Fibroblast of pulmonary artery (primary cell): ENCODE measurements at places on chromosomes 6 and 20.

DNA sequence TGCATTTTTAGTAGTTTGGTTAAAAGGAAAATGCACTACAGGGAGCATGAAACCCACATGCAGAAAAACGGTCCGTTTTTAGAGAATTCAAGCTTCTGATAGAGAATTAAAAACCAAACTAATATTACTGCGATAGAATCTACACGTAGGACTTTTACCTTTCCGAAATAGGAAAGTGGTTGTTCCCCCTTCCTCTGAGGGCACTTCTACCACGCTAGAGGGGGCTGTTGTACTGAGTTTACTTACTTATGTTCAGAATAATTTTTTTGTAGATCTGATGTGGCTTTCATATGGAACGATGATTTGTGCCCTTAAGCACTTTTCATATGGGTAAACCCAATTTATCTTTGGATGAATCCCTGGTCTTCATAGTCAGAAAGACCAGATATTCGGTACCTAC lies 264.3 kb upstream of the PLN start:
- peak; percentile 80 for DNase-seq

DNA sequence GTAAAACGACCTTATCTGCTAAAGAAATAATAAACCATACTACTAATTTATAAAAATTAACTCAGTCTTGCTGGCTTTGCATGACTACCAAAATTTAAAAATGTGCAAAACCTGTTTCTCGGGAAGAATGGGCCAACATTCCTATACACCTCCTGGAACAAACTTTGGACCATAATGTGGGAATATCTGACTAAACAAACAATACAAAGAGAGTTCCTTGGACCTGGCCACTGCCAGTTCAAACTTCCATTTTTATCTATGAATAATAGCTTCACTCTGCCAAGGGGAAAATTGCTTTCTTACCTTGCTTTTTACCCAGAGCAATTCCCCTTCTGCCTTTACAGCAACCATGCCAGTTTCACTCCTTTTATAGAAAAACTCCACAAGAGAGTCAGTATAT lies 38.7 kb upstream of the POU5F1 start:
- DNase-seq, result no peak

GRCh38 chr20:62549029-62549428 lies 73.2 kb upstream of the GATA5 start:
- DNase-seq, result no peak

GRCh38 chr6:106220485-106220884 lies 105.1 kb downstream of the ATG5 start:
- no peak for DNase-seq

DNA sequence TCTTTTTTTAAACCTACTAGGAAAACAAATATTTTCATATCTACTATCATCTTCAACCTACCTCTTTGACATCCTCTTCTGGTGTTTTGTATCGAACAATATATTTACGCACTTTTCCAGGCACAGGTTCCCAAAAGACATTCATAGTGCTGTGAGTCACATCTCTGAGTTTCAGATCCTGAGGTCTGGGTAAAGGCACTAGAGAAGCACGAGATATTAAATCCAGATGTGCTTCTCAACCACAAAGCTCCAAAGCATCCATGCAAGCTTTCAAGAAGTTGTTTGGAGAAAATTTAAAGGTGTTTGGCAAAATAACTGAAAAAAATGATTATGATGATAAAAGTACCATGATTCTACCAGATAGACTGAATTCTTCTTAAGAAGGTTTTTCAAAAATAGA lies 62.7 kb downstream of the COL12A1 start:
- peak; percentile 38 for DNase-seq

- DNase-seq, result no peak
Observed at GRCh38 chr20:3406481-3407039, 909 bp downstream of the DNAAF9 start.

GRCh38 chr6:19434065-19434464 lies 403.1 kb upstream of the ID4 start:
- no peak for DNase-seq

GRCh38 chr20:60903325-60903971 lies 348.6 kb upstream of the CDH4 start:
- no peak for DNase-seq

DNA sequence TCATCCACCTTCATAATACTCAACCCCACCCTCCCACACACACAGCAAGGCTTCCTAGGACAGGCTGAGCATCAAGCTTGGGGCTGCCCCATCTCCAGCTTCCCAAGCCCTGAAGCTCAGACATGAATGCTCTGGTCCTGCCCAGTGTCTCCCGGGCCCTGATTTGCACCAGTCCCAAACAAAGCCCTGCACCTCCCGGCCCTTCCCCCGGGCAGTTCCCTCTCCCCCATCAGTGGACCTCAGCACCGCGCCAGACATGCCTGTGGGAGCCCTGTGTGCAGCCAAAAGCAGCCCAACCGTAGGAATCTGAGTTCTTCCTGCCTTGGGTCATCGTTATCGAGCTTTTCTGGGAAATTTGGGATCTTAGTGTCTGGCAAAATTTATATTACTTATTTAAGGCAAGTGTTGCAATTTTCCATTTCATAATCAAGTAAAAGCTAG lies 63.5 kb downstream of the THBS2 start:
- DNase-seq, result peak; percentile 98

DNA sequence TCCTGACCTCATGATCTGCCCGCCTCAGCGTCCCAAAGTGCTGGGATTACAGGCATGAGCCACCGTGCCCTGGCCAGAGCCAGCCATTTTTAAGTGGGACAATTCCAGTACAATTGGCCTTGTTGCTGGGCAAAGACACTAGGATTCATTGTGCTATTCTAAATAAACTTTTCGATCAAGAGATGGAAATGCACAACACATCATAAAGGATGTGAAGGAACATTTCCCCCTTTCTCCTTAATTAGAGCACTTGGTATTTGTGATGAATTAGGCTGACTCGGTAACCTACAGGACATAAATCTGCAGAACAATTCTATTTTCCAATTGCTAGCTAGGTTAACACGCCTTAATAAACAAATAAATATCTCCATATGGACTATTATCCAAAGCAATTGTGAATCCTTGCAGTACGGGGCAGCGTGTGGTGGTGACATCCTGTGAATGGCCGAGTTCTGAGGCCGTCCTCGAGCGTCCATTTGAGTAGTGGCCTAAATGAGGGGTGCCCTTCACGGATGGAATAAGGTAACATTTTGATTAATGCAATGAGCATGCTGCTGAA lies 406.2 kb upstream of the AGPAT4 start:
- no peak for DNase-seq

GRCh38 chr6:22451962-22452361 lies 117.4 kb upstream of the HDGFL1 start:
- no peak for DNase-seq

DNA sequence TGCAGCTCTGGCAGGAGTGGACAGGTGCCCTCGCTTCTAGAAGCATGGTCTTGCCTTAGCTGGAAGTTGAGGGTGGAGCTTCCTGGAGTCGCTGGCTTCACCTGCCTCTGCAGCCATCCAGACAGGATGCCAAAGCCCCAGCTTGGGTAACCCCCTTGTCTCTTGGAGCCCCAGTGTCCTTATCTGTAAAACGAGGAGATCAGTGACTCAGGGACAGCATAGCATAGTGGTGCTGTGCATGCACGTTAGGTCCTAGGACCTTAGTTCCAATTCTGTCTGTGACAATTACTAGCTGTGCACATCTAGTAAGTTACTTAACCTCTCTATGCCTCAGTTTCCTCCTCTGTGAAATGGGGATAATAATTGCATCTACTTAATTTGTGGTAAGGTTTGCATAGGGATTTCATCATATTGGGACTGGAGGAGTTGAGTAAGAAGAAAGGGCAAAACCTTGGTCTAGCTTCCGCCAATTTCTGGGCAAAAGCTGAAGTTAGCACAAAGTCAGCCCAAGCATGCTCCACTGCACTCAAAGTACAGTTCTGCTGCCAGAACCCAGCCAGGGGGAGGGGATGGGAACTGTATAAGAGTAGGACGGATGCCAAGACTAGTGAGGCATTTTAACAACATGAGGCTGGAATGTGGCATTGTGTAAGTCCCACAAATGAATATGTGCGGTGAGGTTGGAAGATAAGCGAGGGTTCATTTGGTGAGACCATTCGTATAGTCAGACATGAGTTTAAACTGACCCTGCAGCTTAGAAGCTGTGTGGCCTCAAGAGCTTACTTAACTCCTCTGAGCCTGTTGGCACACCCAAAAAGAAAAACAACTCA lies 24.5 kb downstream of the TOX2 start:
- peak; percentile 100 for DNase-seq

DNA sequence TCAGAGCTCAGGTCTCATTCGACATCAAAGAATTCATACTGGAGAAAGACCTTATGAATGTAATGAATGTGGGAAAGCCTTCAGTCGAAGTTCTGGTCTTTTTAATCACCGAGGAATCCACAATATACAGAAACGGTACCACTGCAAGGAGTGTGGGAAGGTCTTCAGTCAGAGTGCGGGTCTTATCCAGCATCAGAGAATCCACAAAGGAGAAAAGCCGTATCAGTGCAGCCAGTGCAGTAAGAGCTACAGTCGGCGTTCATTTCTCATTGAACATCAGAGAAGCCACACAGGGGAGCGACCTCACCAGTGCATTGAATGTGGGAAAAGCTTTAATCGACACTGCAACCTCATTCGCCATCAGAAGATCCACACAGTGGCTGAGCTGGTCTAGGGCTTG lies 7.7 kb downstream of the ZSCAN9 start:
- no peak for DNase-seq

- no peak for DNase-seq
Observed at GRCh38 chr20:2902291-2902690, 29.0 kb downstream of the PTPRA start.

DNA sequence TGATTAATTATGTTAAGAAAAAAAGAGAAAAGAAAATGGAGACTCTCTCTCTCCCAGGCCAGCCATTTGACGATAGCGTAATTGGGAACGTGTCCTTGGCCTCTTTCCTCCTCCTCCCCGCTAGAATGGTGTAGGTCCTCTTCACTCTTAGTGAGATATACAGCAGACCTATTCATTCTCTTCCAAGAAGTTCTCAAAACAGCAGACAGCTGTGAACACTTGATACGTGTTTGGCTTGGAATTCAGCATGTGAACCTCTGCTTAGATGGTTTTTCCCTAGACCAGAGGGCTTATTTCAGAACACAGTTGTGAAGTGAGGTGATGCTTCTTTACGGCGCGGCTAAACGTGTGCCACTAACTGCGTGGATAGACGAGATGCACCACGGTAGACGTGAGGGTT lies 32.6 kb upstream of the TULP4 start:
- DNase-seq, result peak; percentile 76

DNA sequence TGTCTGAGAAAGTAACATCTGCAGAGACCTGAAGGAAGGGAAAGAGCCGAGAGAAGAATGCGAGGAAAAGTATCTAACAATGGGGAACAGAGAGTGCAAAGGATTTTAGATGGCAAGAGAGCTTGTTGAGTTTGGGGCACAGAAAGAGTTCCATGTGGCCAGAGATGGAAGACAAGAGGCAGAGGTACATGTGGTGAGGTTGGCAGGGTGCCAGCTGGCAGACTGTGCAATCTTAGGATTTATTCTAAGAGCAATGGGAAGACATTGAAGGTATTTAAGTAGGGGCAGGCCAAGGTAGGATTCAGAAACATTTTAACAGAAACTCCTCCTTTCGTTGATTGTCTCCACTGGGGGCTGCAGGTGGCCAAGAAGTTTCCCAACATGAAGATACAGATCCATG lies 20.4 kb upstream of the LBP start:
- no peak for DNase-seq

- DNase-seq, result peak; percentile 84
Observed at GRCh38 chr6:132188556-132189264, 212.6 kb downstream of the MOXD1 start.

GRCh38 chr6:3956054-3956453 lies 106.9 kb downstream of the FAM50B start:
- DNase-seq, result no peak

DNA sequence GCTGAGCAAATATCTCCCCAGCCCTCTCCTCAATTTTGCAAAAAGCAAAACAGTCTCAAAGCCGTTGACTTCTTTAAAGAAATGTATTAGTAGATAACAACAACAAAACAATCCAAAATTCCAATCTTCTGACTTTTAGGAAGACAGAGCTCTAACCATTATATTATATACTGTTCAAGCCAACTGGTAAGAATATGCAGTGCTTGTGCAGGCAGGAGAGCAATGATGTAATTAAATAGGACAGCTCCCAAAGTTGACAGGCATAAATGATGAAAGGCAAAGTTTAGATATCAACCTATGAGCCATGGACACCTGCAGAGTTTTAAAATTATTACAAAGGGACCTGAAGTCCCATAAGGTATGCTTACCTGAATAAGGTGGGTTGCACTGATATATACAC lies 16.6 kb upstream of the CEP85L start:
- peak; percentile 26 for DNase-seq

DNA sequence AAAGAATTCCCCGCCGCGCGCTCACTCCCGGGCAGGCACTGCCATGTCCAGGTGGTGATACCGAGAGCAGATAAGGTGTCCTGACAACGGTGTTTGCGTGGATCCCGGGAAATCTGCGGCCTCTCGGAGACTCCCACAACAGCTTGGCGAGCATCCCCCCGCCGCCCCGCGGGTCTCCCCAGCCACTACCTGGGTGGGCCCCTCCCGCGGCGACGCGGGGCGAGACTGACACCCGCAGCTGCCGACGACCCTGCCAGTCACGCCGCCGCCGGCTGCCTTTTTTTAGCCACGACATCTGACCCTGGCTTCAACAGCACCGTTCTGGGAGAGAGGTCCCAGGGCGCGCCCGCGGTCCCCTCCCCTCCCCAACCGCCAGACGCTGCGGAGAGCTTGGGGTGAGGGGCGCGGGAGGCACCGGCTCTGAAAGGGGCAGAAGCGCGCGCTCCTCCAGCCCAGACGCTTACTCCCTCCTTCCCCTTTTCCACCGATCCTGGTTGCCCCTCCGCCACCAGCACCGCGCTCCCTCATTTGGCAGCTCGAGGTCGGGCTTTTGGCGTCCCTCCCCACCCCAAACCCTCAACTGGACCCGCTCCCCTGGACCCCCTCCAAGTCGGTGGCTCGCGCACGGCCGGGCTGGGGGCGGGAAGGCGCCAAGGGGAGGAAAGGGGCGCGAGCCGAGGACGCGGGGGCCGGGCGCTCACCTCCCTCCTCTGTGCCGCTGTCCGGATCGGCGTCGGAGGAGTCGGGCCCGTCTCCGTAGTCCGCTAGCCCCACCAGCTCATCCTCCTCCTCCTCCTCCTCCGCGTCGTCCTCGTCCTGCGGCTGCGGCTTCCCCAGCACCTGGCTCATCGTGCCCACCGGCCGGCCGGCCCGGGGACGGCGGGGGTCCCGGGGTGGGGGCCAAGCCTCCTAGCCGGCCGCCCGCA lies 665 bp downstream of the RRAGD start:
- DNase-seq, result no peak

DNA sequence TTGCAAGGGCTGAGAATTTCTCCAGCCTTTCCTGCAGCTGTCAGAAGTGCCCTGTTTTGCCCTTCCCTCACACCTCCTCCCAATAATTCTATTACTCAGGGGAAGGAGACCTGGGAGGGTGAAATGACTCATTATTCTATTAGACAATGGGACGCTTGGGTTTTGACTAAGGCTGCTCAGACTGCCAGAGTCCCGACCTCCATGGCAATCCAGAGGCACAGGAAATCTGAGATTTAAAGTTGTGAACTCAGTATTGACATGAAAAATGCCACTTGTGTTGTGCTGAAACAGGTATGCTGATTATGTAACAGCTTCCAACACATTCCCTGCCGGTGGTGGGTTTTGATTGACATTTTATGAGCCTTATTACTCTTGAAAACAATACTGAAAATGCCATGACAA lies 625.9 kb upstream of the FLRT3 start:
- DNase-seq, result peak; percentile 56
